ENCODE measurements at places on chromosomes 5 and 9.

DNA sequence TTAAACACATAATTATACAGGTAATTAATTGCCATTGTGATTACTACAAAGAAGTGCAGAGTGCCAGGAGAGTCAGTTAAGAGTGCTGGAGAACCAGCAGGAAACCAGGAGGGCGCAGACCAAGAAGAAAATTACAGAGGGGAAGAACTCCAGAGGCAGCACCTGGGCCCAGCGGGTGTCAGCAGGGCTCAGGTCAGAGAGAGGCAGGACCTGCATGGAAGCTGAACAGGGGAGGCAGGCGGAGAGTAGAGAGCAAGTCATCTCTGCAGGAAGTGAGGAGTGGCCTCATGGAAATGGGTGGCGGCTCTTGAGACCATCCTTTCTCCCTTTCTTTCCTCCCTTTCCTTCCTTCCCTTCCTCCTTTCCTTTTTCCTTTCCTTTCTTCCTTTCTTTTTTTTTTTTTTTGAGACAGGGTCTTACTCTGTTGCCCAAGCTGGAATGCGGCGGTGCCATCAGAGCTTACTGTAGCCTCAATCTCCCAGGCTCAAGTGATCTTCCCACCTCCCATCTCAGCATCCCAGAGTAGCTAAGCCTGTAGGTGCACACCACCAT, 4.0 kb upstream of the ZBTB34 start:
- DNase-seq = no peak

DNA sequence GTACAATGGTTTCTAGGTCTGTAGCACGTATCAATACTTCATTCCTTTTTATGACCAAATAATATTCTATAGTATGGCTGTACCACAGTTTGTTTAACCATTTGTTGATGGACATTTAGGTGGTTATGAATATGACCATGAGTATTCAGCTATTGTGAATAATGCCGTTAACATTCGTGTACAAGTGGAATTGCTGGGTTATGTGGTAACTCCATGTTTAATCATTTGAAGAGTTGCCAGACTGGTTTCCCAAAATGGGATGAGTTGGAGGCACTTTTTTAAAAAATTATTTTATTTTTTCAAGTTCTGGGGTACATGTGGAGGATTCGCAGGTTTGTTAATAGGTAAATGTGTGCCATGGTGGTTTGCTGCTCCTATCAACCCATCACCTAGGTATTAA, 4.6 kb downstream of the SNX2 start:
- no peak for DNase-seq

GRCh38 chr5:83426855-83427254, 44.7 kb upstream of the VCAN start:
- no peak for DNase-seq

DNA sequence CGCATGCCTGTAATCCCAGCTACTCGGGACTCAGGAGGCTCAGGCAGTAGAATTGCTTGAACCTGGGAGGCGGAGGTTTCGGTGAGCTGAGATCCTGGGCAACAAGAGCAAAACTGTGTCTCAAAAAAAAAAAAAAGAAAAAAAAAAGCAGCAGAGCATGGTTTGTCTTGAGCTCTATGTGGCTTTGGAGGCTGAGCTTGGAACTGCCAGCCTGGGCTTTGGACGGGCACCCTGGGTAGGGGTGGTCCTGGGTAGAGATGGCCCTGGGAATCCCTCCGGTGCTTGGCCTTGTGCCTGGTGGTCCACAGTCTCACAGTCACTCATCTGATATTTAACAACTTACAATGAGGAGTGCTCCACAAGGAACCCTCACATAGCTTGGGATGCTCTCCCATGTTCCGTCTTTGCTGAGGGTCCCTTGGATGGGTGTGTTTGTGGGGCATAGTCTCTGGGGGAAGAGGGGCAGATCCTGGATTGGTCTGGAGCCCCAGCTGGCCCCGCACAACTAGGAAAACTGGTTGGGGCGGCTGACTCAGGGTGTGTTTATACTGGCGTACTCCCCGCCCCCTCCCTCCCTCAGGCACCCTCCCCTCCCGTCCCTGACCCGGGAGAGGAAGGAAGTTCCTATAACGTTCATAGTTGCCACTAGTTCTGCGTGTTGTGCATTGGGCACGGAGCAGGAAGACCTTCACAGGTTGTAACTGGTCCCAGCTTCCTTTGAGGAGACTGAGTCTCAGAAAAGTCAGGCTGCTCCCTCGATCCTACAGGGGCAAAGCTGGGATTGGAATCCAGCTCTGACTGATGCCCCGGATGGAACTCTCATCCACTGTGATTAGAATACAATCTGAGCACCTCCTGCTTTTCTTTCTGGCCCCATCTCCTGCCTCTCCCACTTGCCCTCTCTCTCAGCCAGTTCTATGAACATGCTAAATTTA, 11.2 kb downstream of the IER5L start:
- DNase-seq = peak; percentile 71

DNA sequence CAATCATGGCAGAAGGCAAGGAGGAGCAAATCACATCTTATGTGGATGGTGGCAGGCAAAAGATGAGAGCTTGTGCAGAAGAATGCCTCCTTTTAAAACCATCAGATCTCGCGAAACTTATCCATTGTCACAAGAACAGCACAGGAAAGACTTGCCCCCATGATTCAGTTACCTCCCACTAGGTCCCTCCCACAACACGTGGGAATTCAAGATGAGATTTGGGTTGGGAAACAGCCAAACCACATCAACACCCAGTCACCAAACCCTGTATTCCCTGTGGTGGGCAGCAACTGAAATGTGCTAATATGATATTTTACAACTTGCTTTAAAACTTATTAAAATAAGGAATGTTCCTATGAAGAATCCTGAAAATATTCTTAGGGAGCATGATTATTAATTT, 54.2 kb downstream of the RASGRF2 start:
- no peak for DNase-seq

DNA sequence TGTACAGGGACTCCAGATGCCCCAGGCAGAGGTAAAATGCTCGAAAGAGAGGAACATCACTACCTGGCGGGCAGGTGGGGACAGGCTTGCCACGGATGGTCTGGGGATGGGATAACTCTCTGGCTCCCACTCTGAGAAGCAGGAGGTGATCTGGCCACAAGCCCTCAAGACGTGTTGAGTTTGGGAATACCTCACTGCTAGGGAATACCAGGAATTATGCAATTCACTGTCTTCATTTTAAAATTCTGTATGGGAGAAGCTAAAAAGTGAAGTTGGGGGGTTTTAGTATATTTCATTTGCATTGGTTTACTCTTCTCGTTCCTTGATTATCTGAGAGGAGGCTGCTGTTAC, 510.4 kb downstream of the CCDC171 start:
- no peak for DNase-seq

GRCh38 chr5:93600409-93601070, 17.5 kb downstream of the NR2F1 start:
- DNase-seq = peak; percentile 29

GRCh38 chr9:70291446-70291845, 32.7 kb downstream of the SMC5 start:
- DNase-seq = no peak

GRCh38 chr9:97665742-97666141, 31.4 kb downstream of the XPA start:
- DNase-seq = no peak

DNA sequence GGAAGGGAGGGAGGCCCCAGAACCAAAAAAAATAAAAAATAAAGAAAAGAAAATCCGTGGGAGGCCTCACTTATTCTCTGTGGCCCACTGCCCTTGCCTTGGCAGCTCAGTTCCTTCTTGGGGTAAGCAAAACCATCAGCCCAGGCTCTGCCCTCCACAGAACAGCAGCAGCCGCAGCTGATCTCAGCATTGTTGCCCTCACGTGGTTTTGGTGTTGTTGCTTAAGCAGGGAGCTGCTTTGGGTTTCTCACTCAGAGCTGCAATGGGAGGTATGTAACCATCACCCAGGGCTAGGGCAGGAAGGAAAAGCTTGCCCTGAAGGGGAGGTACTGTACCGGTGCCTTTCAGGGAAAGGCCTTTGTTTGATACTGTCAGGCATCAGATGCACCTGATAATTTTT, 374.7 kb upstream of the WWC1 start:
- peak; percentile 34 for DNase-seq

GRCh38 chr5:114360816-114361723, 800 bp upstream of the KCNN2 start:
- no peak for DNase-seq

DNA sequence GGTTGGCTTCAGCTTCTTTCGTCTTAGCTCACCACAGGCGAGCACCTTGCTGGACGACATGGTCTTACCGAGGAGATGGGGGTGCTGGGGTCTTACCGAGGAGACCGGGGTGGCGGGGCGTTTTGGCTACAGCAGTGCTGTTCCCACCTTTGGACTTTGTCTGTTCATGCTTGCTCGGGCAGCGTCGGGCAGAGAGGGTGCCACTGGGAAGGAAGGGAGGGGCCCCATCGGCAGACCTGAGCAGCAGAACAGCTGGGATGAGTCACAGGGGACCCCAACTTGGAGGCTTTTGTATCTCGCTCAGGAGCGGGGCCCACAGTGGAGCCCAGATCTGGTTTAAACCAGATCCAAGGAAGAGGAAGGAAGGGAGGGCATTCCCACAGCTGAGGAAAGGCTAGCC, 106.0 kb upstream of the CACNA1B start:
- DNase-seq = no peak

- DNase-seq = peak; percentile 26
Observed at GRCh38 chr9:638152-638551, 203.3 kb upstream of the DMRT1 start.

DNA sequence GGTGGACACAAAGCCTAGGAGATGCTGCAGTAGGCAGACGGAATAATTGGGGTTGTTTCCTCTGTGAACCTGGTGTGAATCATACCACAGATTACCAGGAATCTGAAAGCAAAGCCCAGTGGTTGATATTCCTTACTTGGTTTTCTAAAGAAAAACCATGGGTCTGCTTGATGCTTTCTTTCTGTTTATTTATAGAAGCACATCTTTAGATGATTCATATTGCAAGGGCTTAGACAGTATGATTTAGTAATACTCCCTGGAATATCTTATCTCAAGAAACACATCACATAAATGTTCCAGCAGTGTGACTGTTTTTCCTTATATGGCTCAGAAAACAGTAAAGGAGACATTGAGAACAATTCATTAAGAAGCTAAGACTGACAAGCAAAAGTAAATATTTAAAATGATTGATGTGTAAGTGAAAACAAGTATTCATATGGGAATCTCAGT, 623.3 kb downstream of the RAB3C start:
- no peak for DNase-seq

DNA sequence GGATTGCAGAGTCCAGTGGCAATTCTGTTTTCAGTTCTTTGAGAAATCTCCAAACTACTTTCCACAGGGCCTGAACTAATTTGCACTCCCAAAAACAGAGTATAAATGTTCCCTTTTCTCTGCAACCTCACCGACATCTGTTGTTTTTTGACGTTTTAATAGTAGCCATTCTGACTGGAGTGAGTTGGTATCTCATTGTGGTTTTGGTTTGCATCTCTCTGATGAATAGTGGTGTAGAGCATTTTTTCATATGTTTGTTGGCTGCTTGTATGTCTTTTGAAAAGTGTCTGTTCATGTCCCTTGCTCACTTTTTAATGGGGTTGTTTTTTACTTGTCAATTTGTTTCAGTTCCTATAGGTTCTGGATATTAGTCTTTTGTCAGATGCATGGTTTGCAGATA, 72.6 kb downstream of the PALM2AKAP2 start:
- DNase-seq = no peak

GRCh38 chr5:133667217-133667616, 54.9 kb upstream of the FSTL4 start:
- DNase-seq = no peak

DNA sequence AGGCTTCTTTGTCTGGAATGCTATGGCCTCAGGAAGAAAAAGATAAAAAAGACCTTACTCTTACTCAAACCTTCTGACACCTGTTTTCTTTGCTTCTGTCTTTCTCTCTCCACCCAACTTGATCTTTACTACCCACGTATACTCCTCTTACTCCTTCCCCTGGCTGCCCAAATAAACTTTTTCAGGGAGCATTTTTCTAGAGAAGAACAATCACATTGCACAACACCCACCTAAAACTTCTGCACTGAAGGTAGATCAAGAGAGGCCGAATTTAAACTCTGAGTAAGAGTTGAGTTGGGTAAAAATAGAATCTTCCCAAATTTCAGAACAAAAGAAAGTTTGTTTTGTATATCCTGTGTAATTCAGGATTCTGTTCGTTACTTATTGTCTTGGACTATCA, 3.9 kb downstream of the TEX48 start:
- no peak for DNase-seq

- DNase-seq = no peak
Observed at GRCh38 chr5:64147849-64148441, 17.7 kb upstream of the RNF180 start.

DNA sequence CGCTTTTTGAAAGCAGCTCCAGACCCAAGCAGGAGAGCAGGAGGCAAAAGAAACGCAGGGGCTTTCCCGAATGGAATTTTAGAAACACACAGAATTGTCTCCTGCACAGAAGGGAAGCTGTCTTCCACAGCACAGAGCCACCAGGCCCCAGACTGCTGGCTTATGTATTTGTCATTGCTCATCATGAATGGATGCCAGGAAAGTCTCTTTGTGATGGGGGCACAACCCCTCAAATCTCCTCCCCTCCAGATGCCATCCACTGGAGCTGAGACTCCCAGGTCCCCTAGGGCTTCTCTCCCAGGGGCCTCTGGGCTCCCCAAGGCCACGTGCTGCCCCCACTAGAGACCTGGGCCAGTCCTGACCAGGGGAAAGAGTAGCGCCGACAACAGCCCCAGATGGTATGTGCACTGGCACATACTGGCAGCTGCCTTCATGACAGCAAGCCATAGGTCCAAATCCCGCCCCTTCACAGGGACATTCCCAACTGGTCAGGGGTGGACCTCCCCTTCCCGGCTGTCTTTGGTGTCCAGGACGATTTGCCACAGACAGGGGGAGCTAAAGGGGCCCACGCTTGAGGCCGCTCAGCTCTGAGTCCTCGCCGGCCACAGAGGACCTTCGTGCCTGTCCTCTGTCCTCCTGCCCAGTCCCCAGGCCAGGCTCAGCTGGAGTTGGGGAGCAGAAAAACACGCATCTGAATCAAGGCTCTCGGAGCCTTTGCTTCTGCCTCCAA, 127.8 kb downstream of the KCNIP1 start:
- no peak for DNase-seq

- DNase-seq = no peak
Observed at GRCh38 chr9:69865986-69866385, 45.4 kb downstream of the CFAP95 start.

DNA sequence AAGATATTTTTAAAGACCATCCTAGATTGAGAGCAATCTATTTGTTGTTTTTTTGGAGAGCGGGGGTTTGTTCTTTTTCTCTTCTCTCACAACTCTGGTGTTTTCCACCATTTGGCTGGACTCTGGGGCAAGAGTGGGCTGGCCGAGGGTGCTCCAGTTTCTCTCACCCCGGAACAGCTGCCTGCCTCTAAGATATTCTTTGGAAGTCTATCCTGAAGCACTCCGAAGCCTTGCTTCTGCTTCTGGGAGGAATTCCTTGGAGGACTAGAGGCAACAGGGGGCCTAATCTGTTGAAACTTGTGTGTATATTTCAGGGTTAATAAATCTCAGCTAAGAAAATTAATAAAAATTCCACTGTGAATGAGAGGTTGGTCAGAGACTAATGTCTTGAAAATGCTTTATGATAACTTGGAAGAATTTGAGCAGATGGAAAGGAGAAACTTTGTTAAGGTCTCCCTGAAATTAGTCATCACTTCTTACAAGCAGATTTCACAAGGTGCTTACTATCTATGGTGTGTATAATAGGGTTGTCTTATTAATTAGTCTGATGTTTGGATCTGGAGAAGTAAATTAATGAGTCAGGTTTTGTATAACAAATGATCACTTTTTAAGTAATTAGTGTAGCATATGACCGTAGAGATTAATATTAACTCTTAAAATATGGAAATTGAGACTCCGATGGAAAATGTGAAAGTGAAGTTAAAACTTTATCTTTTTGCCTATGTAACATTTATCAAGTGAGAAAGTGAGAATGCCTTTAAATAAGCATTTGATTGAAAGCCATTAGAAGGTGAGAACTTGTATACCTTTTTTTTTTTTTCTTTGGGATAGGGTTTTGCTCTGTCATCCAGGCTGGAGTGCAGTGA, 4.0 kb downstream of the MAN2A1 start:
- peak; percentile 34 for DNase-seq

Data from inflammatory macrophage treated with lipopolysaccharide for 4 hours (primary cell).